ENCODE measurements at places on chromosomes 3 and 15. TPM values are rescaled to one million over a fixed set of nuclear protein-coding genes. Genes with fewer than 3 reads are reported as not detected.

GRCh38 chr15:36177590-36178302, 401.7 kb upstream of the CDIN1 start:
- H3K4me1 ChIP-seq = peaks cover 5% of the 10 kb centered on the region
- H3K27ac ChIP-seq = no peak overlapping the region
- H3K27me3 ChIP-seq = no peaks in the 10 kb centered on the region
- H3K36me3 ChIP-seq = no peaks in the 10 kb centered on the region
- DNase-seq = peak; percentile 8

DNA sequence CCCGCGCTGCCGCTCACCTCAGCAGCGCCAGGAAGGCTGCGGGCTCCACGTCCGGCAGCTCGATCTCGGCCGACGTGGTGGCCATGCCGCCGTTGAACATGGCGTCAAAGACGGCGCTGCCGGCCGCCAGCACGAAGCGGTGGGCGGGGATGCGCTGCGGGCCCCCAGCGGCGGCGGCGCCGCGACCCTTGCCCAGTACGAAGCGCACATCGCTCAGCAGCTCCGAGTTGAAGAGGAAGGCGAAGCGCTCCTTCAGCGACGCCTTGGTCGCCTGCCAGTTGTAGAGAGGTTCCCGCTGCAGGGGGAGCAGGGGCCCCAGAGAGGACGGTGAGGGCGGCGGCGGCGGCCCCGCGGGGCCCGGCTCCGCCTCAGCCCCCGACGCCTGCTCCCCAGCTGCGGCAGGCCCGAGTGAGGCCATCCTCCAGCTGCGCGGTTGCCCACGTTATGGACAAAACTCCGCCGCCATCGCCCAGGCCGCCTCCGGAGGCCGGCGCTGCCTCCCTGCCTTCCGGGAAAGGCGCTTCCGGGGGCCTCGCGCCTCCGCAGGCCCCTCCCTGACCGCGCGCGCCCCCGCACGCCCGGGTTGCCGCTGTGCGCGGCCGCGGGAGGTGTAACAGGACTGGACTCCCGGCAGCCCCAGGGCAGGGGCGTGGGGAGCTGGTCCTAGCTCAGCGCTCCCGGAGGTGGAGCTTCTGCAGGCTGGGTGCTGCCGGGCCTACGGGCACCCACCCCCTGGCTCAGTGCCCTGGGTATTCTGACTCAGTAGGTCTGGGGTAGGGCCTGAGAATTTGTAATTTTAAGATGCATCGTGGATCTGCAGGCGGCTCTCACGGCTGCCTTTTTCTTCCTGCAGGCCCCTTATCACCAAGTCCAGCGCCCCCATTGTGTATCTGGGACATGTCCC, at the start of gene BTBD1:
BTBD1 (minus strand) TSS at position 519 of the 904 bp plus-strand sequence; CDS start at position 418, 101 bp downstream.
- H3K36me3 ChIP-seq = peaks cover 1% of the 10 kb centered on the region
- DNase-seq = peak; percentile 98
- H3K27me3 ChIP-seq = no peaks in the 10 kb centered on the region

DNA sequence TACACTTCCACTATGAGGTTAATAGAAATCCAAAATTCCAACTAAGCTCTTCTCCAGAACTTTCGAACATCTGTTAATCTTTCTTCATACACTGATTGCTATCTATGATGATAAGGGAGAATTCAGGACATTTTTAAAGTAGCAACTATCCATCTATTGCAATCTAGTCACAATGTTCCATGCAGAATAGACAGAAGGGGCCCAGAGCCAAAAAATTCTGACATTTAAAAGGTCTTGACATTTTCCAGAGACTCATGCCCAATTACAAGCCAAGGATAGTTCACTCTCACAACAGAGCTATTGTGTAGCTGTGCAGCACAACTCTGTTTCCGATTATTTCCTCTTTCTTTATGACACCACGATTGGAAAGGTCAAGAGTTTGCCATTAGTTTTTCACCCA, 999.7 kb upstream of the ALCAM start:
- H3K27me3 ChIP-seq = no peaks in the 10 kb centered on the region
- no peak overlapping the region for H3K27ac ChIP-seq
- DNase-seq = no peak
- H3K4me3 ChIP-seq = no peak overlapping the region

Gene EXD1
- 0.17 TPM for total RNA-seq

Gene ELL3
- total RNA-seq = 10.1 TPM

DNA sequence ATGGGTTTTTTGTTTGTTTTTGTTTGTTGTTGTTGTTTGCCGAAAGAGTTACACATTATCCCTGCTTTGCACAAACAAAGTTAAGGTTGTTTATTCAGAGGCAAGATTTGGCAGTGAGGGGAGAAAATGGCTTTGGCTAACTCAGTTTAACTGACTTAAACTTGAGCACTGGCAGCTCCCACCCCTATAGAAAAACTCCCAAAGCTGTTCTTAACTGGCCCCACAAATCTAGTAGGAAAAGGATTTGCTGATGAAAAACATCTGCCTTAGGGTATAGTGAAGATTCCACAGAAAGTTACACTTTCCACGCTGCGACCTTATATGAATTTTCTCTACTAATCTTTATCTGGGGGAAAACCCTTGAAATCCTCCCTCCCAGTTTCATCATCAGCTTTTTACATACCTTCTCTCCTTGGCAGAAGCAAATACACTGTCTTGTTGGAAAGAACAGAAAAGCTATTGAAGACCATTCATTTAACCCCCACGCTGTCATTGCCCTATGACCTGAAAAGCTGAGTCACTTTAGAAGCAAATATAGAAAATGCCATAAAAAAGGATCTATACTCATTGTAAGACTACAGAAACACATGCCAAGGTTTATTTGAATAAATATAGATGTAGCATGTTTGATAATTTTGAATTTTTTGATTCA, 551.7 kb downstream of the NR2F2 start:
- H3K4me1 ChIP-seq = no peaks in the 10 kb centered on the region
- no peak overlapping the region for H3K27ac ChIP-seq

DNA sequence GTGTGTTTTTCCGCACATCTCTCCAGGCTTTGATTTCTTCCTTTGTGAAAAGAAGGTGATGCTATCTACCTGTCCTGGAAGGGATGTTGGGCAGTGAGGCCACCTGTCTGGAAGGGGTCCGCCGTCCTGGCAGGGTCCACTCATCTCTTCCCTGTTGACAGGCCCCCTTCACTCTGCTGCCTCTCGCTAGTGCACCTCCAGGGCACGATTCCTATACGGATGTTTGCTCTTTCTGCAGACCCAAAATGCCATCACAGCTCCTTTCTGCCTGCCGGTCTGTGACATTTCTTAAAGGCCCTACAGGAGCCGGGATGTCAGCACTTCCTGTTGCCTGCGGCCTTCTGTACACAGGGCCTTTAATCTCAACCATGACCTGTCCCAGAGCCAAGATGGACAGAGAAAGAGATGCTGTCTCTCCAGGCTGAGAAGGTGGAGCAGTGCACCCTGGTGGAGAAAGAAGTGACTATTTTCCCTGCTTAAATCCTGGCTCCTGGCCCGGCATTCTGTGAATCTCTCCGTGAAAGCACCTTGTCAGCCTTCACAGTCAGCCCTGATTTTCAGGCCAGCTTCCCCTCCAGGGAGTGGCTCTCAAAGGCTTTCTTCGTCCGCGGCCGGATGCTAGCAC, 7.4 kb downstream of the FAM3D start:
- H3K4me3 ChIP-seq = no peak overlapping the region
- no peaks in the 10 kb centered on the region for H3K36me3 ChIP-seq
- H3K27me3 ChIP-seq = peaks cover 3% of the 10 kb centered on the region
- no peaks in the 10 kb centered on the region for H3K4me1 ChIP-seq
- no peak overlapping the region for H3K27ac ChIP-seq
- DNase-seq = peak; percentile 24

DNA sequence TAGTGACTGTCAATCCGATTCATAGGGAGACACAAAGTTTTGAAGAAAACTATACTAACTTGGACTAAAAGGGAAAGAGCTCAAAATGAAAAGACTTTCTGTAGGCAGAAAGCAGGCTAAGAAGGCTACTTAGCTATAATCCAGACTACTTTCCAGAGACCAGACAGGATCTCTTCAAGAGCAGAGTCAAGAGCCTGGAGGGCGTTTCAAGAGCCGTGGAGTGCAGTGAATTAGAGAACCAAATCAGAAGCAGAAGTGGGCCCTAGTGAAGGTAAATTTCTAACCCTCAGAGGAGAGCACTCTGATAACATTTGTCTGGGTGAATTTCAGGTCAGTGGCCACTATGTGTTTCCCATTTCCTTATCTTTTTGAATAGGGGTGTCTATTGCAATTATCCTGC, 76.4 kb downstream of the CGGBP1 start:
- H3K4me3 ChIP-seq = no peak overlapping the region
- no peaks in the 10 kb centered on the region for H3K27me3 ChIP-seq
- no peaks in the 10 kb centered on the region for H3K4me1 ChIP-seq
- H3K27ac ChIP-seq = no peak overlapping the region

DNA sequence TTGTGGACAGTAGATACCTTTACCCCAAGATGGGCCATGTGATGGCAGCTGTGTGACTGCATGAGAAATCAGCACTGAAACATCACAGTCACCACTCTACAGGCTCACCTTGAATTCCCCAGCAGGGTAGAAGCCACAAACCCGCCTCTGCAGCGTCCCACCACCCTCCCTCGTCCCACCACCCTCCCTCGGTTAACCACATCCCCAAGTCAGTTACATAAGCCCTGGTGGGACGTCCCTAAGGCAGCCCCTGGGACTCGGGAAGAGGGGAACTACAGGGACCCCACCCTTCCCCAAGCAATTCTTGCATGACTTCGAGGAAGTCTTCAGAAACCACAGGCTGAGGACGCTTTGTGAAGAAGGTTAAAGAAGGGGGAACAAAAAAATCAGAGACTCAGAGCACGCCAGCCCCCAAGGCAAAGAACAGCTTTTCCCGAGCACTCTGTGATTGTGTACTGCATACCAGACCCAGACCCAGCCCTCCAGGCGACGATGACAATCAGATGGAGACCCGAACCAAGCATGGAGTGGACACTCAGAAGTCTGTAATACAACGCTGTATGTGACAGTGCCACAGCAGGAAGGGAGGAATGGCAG, 60.5 kb downstream of the SH3BP5 start:
- H3K27ac ChIP-seq = no peak overlapping the region
- no peak for DNase-seq
- no peak overlapping the region for H3K4me3 ChIP-seq
- H3K36me3 ChIP-seq = no peaks in the 10 kb centered on the region
- no peaks in the 10 kb centered on the region for H3K27me3 ChIP-seq

GRCh38 chr3:11953778-11954177, 50.4 kb upstream of the SYN2 start:
- H3K27ac ChIP-seq = no peak overlapping the region
- H3K4me1 ChIP-seq = no peaks in the 10 kb centered on the region
- no peak for DNase-seq
- H3K4me3 ChIP-seq = no peak overlapping the region

GRCh38 chr15:62895139-62895866, 147.2 kb upstream of the TPM1 start:
- no peaks in the 10 kb centered on the region for H3K36me3 ChIP-seq
- H3K27ac ChIP-seq = peak overlapping the region; percentile 76
- H3K4me3 ChIP-seq = no peak overlapping the region
- DNase-seq = peak; percentile 79
- peaks cover 25% of the 10 kb centered on the region for H3K4me1 ChIP-seq

Gene CXCR6
- total RNA-seq = not detected

DNA sequence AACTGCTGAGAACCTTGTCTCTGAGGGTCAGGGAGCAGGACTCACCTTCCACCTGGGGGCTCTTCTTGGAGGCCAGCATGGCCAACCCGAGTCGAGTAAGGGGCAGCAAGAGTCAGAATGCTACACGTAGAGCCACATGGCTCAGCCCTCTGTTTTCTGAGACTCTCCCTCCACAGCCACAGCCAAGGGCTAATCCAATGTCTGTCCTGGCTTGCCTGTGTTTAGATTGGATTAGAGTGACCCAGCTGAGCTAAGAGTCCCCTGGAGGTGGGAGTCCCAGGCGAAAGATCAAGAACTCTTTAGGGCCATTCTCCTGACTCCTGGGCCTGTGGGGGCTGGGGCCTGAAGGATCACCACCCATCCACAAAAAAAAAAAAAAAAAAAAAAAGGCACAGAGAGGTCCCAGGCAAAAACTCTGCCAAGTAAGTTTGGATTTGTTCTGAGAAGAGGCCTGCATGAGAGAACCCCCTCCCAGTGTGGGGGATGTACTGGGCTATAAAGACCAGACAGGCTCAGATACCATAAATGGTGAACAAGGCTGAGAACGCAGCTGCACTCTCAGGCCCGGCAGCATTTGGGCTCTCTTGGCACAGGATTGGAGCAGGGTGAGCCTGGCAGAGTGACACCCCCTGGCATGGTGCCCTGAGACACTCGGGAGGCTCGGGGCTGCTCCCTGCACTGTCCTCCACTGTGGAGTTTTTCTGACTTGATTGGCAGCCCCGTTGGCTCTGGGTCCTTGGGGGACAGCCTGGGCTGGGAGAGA, 88.0 kb upstream of the OSBPL11 start:
- no peaks in the 10 kb centered on the region for H3K36me3 ChIP-seq
- H3K4me1 ChIP-seq = no peaks in the 10 kb centered on the region
- H3K4me3 ChIP-seq = no peak overlapping the region
- H3K27ac ChIP-seq = no peak overlapping the region
- no peaks in the 10 kb centered on the region for H3K27me3 ChIP-seq

GRCh38 chr3:138915503-138916498, 31.1 kb downstream of the FOXL2 start:
- H3K4me3 ChIP-seq = peak overlapping the region; percentile 76
- H3K27ac ChIP-seq = peak overlapping the region; percentile 96
- no peaks in the 10 kb centered on the region for H3K27me3 ChIP-seq
- H3K4me1 ChIP-seq = peaks cover 5% of the 10 kb centered on the region
- no peaks in the 10 kb centered on the region for H3K36me3 ChIP-seq

Gene ASB14
- not detected for total RNA-seq

GRCh38 chr15:66369773-66370651, 13.5 kb upstream of the TIPIN start:
- DNase-seq = peak; percentile 12
- no peaks in the 10 kb centered on the region for H3K27me3 ChIP-seq
- H3K4me1 ChIP-seq = no peaks in the 10 kb centered on the region
- H3K27ac ChIP-seq = no peak overlapping the region
- H3K36me3 ChIP-seq = no peaks in the 10 kb centered on the region

Gene SLC12A1
- not detected for total RNA-seq

DNA sequence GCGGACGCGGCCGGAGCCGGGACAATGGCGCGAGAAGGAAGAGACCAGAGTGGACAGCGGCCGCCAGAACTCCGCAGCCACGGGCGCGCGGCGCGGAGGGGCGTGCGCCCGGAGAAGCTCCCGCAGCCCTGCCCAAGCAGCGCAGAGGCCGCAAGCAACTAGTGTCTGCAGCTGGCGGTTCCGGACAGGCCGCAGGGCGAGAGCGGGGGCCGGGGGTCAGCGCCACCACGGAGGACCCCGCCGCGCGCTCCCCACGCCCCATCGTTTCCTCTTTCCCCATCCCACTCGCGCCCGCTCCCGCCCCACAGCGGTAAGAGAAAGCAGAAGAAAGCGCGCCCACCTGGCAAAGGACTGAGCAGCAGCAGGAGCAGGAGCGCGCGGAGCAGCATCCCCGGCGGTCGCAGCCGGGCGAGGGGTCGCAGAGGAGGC, 440 bp downstream of the PRTG start:
- H3K27me3 ChIP-seq = peaks cover 3% of the 10 kb centered on the region
- DNase-seq = peak; percentile 42
- no peak overlapping the region for H3K27ac ChIP-seq
- peak overlapping the region; percentile 74 for H3K4me3 ChIP-seq
- H3K4me1 ChIP-seq = peaks cover 5% of the 10 kb centered on the region

Data from fibroblast of lung (primary cell).